ENCODE measurements at places on chromosomes 13 and 19.

GRCh38 chr13:103287659-103288058, 221.4 kb upstream of the SLC10A2 start:
- no peak for DNase-seq

GRCh38 chr13:48712141-48712540, 58.4 kb downstream of the CYSLTR2 start:
- DNase-seq = no peak

GRCh38 chr19:43751466-43752220, 3.1 kb downstream of the SMG9 start:
- DNase-seq = no peak

GRCh38 chr13:51342706-51343105, 3.2 kb downstream of the SERPINE3 start:
- DNase-seq = no peak

DNA sequence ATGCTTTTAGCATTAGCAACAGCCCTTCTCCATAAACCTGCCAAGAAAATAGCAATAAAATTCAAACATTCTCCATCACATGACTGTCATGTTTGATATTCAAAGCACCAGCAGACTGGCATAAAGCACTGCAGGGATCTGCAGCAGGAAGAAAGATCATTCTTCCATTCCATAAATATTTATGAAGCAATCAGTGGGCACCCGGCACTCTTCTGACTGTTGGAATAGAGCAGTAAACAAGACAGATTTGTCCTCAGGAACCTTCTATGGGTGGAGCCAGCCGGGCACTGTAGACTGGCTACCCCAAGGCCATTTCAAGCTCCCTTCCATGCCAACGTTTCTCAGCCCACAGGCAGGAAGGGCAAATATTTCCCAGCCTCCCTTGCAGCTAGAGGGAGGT, 25.5 kb downstream of the PLA2G4C start:
- DNase-seq = no peak

DNA sequence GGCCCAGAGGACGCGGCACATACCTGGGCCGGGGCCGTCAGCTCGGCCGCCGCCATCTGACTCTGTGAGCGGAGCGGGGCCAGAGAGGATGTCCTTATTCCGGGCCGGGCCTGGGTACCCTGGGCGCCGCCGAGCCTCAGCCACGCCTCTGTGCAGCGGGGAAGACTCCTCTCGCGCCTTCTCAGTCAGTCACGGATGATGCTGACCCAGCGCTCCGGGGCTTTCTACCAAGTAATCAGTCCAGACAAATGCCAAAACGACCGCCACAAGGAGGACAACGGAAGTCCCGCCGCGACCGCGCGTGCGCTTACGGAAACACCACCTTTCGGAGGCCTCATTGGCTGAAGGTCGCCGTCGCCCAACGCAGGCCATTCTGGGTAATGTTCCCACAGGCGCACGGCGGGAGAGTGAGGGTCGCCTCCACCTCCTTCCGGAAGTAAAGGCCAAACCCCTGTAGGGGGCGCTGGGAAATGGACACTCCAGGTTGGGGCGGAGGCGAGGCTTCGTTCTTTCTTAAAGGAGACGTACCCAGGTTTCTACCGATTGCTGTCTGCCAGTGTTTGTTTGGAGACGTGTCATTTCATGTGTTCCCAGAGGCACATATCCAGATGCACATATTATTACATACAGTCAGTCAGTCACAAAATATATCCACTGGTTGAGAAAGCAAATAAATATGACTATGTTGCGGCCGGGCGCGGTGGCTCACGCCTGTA, at the start of gene ZNF256:
Gene ZNF256 (minus strand): TSS at position 288 of the 716 bp plus-strand sequence. CDS start 232 bp downstream, at position 56.
- DNase-seq = peak; percentile 77

DNA sequence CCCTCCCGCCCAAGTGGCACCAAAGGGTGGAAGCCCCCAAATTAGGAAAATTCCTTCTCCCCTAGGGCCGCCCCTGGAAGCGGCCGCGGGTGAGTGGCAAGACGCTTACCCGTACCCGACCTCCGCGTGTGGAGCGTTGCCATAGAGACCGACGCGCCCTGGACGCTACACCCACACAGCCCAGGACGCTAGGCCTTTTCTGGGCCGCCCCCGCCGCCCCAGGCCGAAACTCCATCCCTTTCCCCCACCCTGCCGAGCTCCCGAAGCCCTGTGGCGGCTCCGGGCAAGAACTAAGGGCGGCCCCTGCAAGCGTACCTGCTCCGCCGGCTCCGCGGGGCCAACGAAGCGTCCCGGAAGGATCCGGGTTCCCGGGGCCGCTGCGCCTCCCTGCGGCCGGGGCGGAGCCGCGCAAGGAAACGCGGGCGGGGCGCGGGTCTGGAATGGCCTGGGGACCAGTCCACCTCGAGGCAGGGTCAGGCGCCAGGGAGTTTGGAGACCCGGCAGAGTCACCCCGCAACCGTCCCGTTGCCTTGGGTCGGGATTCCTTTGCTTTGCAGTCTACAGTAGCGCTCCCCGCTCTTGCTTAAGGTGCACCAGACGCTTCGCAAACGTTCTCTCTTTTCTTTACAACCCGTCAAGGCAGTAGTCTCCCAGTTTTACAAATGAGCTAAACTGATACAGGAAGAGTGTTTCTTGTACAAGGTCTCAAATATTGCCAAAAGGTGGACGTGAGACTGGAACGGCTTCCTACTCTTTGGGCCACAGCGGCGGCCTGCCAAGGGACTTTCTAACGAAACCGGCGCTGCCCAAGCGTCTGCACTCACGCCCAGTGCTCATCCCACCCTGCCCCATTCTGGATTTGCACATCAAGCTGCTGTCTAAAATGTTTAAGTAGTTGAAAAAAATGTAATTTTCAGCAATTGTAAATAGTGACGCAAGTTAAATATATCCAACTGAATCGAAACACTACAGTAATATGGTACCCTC, at the start of gene NEK5:
Gene NEK5 (minus strand): TSS at position 360 of the 987 bp plus-strand sequence. CDS start 1,591 bp downstream, outside the sequence.
- no peak for DNase-seq

GRCh38 chr13:39892721-39893685, 237.5 kb downstream of the COG6 start:
- no peak for DNase-seq

- DNase-seq = no peak
Observed at GRCh38 chr19:14563989-14564651, 7.7 kb downstream of the NDUFB7 start.

DNA sequence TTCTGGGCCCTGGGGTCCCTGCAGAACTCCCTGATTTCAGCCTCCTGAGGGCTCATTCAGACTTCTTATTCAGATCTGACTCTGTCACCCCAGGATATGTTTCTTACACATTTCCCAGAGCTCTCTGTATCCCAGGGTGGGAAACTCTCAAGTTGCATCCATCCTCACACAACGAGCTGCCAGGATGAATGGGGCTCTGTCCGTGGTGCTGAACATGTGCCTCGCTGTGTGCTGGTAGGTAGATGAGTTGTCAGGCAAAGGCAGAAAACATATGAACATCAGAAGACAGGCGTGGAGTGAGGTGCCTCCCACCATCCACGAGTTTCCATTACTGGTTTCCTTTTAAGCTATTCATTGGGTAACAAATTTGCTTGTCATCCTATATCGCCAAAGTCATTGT, 11.4 kb upstream of the IGFL1 start:
- DNase-seq = no peak

DNA sequence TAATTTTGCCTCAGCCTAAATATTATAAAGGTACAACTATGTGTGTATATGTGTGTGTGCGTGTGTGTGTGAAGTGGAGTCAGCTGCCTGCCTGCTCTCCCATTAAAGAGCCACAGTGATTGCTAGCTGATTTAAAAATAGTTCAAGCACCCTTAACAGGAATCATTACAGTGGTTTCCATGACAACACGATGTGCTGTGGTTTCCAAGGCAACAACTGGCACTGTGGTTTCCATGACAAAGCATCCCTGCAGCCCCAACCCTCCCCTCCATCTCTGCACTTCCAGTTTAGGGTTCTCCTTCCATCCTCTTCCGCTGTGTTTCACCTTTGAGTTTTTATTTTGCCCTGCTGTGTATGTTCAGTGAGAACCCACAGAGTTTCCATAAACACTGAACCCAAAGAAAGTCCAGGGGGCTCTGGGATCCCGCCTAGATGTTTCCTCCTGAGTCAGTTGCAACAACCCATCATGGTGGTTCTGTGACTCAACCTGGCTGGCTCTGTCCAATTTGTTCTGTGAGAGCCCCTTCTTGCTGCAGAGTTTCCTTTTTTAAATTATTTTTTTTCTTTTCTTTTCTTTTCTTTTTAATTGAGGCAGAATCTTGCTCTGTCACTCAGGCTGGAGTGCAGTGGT, 7.1 kb upstream of the PNMA8A start:
- no peak for DNase-seq
